ENCODE measurements at places on chromosomes 3 and 15. TPM values are rescaled to one million over a fixed set of nuclear protein-coding genes. Genes with fewer than 3 reads are reported as not detected.

HIGD2B gene
- total RNA-seq, result 0.26 TPM

DNA sequence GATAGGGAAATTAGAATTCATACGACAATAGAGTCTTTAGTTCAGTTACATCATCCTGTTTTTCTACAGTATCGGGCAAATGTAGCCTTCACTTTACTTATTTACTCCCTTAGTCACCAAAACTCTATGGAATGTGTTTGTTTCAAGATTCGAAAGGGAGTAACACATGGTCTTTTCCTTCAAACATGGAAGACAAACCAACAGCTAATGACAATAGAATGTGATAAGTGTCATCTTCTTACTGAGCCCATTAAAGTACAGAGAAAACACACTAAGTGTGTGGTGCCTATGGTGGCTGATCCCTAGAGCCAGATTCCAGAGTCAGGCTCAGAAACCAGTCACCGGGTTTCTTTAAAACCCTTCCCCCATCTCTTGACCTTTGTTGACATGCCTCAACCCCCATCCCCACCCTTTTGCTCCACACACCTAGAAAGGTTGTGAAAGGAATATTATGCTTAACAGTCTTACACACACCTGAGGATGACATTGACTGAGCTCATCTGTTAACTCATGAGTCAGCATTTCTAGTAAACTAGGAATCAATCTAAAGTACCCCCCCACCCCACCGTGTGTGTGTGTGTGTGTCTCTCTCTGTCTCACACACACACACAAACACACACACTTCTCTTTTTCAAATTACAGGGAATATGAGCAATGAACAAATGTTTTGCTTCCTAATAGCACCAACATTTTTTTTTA lies 549.6 kb upstream of the CCDC54 start:
- DNase-seq, result no peak

GRCh38 chr15:83164771-83165404 lies 42.7 kb downstream of the HDGFL3 start:
- no peak for DNase-seq

GLDN gene
- not detected for total RNA-seq

DNA sequence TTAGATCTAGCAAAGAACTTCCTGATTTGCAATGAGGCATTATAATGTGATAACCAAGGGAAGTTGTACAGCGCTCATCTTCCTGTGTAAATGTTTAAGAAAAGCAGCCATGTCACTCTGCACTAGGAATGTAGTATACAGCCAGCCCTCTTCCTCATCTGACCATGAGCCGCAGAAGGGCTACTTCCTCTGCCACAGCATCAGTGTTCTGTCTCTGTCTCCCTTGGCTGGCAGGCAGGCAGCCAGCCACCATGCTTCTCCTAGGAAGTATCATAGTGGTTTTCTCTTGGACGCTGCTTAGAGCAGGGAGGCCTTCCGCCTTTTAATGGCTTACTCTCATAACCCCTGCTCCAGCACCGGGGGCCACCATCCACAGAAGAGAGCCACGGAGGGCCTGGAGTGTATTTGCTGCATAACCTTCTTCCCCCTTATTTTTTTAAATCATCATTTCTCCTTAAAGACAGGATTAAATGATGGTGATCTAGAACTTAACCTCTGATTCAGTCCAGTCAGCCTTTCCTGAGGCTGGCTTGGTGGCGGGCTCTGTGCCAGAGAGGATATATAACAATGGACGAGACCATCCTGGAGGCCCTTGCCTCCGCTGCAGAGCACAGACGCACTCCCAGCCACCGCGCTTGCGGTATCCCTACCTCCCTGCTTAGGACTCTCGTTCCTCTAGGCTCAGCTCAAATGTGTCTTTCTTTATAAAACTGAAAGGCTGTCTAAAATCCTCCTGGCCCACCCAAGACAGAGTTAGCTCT lies 57.3 kb upstream of the PLXNA1 start:
- no peak for DNase-seq

ARNT2 gene
- total RNA-seq, result not detected

ARGFX gene
- not detected for total RNA-seq

AADACL2 gene
- total RNA-seq, result not detected

SCAANT1 gene
- total RNA-seq, result not detected
